ENCODE measurements at places on chromosomes 2 and 18.

DNA sequence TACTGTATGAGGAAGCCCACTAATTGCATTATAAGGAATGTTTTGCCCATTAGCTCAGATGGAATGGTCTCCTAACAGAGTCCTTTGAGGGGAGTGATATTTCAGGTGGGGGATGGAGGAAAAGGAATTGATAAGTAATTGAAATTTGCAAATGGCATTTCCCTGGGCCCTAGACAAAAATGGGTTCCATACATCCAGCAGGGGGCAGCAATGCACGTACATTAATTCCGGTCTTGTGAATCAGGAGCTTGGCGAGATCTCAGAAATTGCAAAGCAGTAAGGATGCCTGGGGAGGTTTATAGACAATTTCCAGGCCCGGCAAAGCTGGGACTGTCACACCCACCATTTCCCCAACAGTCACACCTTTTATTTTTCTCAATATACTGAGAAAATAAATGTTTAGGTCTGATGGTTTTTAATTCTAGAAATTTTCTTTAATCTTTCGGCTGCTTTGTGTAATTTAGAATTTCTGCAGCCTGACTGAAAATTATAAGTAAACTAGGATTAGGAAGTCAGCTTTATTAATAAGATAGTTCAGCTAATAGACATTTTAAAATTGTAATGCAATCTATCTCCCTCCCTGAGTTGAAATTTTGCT is 122.8 kb downstream of the LYPD1 start:
- peak; percentile 48 for DNase-seq

DNA sequence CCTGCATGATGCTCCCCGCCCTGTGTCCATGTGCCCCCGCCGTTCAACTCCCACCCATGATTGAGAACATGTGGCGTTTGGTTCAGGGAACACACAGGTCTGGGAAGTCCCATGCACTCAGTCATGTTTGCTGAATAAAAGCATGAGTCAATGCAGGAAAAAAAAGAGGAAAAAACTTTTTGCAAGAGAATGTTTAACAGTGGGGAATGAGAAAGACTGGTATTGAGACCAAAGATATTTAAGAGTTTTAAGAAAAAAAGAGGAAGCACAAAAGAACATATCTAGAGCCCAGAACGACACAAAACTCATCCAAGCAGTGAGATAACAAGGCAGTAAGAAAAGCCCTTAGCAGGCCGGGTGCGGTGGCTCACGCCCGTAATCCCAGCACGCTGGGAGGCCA is 279.2 kb upstream of the THSD7B start:
- DNase-seq = no peak

DNA sequence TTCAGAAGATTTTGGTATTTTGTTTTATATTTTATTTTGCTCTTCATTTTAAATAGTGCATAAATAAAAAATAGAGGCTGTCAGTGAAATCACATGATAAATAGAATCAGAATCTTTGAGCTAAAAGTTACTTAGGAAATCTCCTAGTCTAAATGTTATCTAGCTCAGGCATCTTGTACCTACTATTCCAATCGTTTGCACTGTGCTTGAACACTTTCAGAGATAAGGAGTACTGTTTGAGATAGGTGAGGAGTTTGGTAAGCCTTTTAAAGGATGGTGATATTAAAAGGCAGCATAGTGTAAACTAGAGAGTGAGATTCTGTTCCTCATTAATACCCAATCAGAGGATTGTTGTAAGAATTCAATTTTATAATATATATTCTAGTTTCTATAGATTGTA is 157.2 kb upstream of the MYO3B start:
- DNase-seq = no peak

- no peak for DNase-seq
Measured at GRCh38 chr2:206383669-206384068, 59.7 kb upstream of the ADAM23 start.

DNA sequence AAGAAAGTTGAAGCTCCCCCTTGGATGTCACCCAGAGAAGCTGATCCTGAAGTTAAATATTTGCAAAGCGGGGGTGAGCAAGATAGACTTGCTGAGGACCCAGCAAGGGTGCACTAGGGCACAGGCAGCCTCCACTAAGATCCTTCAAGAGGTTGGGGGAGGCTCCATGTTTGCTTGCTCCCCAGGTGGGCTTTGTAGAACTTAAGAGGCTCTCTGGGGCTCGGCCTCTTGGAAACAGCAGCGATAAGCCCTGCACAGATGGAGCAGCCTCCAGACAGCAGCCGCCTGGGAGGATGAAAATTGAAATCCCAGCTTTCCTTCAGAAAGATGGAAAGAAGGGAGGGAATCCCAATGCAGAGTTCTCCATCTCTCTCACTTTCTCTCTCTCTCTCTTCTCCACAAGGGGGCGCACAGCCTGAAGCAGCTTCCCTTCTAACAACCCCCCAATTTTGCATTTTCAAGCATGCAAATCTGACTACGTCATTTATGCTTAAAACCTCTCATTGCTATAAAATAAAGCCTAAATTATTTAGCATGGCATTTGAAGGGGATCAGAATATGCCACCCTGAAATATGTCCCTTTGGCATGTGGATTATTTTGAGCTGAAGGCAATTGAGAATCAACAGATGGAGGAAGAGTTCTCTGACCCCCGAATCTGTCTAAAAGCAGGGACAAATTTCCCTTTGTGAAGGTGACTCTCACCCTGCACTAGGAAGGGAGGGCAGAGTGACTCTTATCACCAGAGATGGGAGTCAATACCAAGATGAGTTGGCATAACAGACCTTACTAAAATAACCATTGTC is 185.7 kb upstream of the KLHL29 start:
- DNase-seq = no peak

DNA sequence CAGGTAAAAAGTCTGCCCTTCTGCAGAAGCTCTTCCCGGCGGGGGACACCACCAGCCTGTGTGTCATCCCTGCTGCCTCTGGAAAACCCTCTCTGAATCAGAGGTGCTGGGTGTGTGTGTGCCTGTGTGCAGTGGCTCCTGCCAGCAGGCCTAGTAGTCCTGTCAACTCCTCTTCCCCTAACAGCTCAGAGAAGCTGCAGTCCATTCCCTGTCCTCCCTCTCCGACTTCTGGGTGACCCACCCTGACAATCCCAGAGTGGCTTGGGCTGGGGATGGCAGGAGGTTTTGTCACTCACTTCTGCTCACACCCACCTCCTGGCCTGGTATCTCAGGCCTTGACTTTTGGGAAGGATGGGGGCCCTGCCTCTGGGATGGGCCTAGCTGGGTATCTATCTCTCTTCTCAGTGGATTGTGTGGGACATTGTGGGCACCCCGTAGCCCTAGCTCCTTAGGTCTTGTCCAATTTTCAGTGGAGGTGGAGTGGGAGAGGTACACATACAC is 2.3 kb downstream of the WNT10A start:
- no peak for DNase-seq

- DNase-seq = no peak
Measured at GRCh38 chr18:78405763-78406162, 573.9 kb upstream of the SALL3 start.

DNA sequence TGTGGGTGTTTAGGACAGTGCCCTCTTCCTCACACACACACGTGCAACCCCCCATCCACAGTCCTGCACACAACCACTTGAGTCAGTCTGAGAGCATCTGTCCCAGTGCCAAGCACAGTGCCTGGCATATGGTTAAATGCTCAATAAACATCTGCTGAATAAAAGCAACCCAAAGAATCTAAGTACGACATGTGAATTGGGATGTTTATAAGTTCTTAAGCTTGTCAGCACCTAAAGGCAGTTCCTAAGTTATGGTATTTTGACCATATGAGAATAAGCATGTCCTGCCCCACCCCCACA is 37.8 kb downstream of the CAPN13 start:
- DNase-seq = no peak

DNA sequence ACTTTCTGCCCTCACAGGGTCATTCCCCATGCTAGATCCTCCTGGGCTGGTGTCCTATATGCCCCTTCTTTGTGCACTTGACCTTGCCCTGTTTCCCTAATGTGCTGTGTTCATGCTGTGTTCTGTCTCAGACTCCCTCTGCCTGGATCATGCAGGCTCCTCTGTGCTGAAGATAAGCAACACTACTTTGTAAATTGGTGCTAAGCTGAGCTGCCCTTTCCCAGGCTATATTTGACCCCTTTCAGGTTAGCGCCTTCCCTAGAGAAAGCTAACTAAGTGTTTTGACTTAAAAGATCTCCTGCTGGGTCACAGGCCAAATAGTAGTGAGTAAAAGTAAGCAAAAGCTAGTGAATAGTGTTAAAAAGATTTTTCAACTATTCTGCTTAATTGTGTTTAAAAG is 257.2 kb upstream of the RGPD4 start:
- DNase-seq = no peak

DNA sequence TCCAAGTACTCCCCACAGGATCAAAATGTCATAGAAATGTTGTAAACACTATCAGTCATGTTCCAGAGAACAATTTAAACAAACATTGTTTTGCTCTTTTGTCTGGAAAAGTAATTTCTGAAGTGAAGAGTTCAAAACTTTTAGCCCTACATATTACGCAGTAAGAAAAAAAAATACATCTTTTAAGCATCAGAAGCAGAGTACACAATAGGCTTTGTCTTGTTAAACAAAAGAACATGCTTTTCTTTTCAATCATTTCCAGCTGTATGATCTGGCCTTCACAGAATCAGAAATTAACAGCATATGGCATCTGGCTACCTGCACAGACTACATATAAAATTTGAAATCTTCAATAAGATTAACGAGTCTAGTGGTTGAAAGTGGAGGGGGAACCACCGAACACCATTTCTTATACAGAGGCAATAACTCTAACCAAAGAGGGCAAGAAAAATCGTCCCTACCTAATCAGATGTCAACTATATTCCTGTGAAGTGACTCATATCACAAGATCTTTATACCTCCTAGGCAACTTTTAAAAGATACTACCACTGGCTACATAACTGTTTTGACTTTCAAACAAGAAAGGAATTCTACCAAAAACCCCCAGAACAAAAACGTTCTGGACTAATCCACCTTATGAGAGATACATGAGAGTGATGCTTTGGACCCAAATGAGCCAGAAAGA is 149.3 kb downstream of the EXOC6B start:
- no peak for DNase-seq

- DNase-seq = no peak
Measured at GRCh38 chr2:238868616-238869292, 20.9 kb downstream of the TWIST2 start.

- DNase-seq = no peak
Measured at GRCh38 chr2:206069417-206069816, 16.6 kb downstream of the INO80D start.

- no peak for DNase-seq
Measured at GRCh38 chr2:173865971-173866873, 99.0 kb downstream of the SP3 start.

- no peak for DNase-seq
Measured at GRCh38 chr2:221731432-221732145, 159.5 kb upstream of the EPHA4 start.

DNA sequence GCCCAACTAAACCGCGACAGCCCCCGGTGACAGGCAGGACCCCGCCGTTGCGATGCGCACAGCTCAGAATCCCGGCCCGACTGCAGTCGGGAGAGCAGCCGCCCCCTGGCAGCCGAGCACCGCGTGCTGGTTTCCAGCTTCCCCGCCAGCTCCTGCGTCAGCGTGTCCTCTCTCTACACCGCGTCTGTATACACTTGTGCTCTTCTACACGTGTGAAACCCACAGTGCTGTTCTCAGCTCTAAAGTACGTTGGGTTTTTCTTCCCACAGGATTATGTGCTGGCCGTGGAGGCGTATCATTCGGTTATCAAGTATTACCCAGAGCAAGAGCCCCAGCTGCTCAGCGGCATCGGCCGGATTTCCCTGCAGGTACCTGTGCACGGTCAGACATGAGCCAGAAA is 54.0 kb downstream of the ADI1 start:
- DNase-seq = no peak

DNA sequence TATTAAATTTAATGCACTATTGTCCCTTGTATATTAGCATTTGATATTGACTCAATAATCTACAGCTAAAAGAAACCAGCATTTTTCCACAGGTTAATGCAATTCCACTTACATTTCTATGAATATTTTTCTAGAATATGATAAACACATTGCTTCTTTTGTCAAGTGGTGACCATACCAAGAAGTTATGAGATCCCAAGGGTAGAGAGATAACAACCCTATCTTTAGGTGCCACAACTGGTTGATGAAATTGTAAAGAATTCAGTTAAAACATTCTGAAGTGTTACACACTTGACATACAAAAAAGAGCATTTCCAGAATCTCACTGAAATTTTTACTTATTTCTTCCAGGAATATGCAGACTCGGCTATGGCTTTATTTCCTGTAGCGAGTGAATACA is 56.0 kb downstream of the ABCG8 start:
- no peak for DNase-seq

- peak; percentile 8 for DNase-seq
Measured at GRCh38 chr2:177783835-177784744, 288.5 kb downstream of the PDE11A start.

DNA sequence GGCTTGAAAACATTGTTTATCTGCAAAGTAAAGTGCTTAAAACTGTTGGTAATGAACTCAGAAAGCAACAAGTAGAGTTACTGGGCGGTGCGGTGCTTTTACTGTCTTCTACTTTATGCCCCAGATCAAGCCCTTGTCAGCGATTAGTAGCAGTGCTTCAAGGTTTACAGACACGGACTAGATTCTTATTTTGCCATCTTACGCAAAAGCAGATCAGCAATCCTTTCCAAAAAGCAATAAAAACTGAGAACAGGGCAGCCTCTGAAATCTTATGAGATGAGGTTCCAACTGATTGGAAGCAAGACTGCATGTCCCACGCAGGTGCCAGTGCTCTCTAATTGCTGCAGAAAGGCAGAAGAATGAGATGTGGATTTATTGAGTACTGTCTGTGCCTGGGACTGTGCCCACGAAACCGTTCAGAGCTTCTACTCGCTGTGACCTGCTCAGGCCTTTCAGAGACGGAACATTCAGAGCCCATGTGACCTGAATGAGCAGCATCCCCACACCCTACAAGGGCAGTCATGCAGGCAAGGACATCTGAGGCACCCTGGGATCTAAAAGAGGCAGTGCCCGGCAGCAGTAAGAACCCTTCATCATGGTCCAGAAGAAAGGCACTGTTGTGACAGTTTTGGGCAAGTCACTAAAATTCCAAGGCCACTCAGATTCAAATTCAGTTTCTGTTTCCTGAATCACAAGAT is 15.7 kb downstream of the COL4A3 start:
- no peak for DNase-seq

- DNase-seq = no peak
Measured at GRCh38 chr18:55142410-55142809, 183.1 kb upstream of the CCDC68 start.

DNA sequence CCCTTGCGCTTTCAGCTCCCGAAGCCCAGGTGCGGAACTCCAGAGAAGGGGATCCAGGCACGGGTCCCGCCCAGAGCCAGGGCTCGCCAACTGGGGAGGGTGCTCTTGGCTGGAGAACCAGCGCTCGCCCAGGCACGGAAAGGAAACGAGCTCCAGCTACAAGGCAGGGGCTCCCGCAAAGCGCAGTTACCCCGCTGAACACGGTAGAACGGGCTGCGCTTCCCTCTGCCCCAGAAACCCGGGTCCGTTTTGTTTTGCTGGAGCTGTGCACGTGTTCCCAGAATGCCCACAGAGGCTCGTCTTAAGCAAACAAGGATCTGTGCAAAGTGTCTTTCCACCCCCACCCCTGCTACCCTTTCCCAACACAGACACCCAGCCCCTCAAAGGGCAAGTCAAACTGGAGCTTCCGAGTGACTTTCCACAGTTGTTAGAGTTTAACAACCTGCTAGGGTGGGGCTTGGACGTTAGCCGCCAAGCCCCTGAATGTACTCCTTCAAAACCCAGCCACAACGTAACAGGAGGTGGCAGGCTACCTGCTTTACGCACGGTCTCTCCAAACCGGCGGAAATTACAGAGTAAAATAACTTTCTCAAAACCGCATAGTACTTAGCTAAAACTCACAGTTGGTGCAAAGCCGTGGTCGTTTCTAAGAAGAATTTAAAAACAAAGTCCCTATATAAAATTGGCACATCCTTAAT is 775 bp downstream of the RNF125 start:
- peak; percentile 92 for DNase-seq

- DNase-seq = no peak
Measured at GRCh38 chr18:58426611-58427010, 202.3 kb downstream of the ALPK2 start.

Measured in KG1 (cell line).